Activated CD8-positive, alpha-beta memory T cell treated with anti-CD3 and anti-CD28 coated beads for 24 hours (primary cell): ENCODE measurements at places on chromosomes 12 and 14.

DNA sequence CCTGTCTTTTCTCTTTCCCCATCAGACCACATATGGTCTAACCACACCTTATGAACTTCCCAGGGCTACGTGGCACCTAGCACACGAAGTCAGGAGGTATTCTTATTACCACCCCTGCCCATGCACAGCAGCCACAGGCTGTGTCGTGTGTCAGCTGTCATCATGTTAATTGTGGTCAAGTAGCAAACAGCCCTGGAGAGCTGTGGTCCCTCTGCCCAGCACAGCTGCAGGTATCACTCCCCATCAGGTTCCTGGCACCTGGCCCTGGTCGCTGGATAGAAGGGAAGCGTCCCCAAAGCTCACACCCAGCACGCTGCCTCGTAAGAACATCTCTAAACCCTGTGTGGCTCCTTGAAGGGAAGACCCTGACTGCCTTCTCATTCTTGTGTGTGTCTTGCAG lies 45.4 kb downstream of the CLMN start:
- no peak for DNase-seq

- DNase-seq: no peak
Measured at GRCh38 chr14:77245820-77246219, 25.2 kb downstream of the NGB start.

- DNase-seq: no peak
Measured at GRCh38 chr14:79580906-79581305, 630.4 kb downstream of the DIO2 start.

GRCh38 chr12:32995623-32996022 lies 99.0 kb upstream of the PKP2 start:
- no peak for DNase-seq

- DNase-seq: no peak
Measured at GRCh38 chr14:73718418-73719251, 4.5 kb upstream of the PNMA1 start.

DNA sequence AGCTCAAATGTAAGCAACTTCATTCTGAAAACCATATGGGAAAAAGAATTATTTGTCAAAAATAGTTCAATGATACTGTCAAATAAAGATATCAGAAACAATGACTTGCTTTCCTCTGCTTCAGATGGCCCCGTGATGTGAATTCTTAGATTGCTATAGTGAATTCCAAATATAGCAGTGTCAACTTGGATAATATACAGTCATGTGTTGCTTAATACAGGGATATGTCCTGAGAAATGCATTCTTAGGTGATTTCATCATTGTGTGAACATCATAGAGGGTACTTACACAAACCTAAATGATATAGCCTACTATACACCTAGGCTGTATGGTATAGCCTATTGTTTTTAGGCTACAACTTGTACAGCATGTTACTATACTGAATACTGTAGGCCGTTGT lies 108.7 kb upstream of the MIS18BP1 start:
- no peak for DNase-seq

DNA sequence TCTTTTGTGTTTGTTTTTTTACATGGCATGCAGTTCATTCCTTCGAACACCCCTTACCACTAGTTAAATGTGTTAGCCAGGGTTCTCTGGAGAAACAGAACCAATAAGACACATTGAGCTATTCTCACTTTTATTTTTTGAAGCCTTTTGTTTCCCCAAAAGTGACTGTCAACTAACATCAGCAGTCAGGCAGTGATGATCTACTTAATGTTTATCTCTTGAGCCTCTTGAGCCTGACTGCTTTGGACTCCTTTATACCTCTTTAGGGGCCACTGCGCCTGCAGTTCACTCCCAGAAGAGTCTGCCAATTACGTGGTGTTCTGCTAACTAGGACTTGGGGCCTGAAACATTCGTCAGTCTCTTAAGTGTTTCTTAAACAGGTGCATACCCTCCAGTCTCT lies 163.7 kb upstream of the FLRT2 start:
- DNase-seq: no peak

- DNase-seq: no peak
Measured at GRCh38 chr12:101566318-101566717, 28.5 kb upstream of the MYBPC1 start.

- DNase-seq: no peak
Measured at GRCh38 chr12:91529829-91530228, 347.2 kb upstream of the DCN start.

DNA sequence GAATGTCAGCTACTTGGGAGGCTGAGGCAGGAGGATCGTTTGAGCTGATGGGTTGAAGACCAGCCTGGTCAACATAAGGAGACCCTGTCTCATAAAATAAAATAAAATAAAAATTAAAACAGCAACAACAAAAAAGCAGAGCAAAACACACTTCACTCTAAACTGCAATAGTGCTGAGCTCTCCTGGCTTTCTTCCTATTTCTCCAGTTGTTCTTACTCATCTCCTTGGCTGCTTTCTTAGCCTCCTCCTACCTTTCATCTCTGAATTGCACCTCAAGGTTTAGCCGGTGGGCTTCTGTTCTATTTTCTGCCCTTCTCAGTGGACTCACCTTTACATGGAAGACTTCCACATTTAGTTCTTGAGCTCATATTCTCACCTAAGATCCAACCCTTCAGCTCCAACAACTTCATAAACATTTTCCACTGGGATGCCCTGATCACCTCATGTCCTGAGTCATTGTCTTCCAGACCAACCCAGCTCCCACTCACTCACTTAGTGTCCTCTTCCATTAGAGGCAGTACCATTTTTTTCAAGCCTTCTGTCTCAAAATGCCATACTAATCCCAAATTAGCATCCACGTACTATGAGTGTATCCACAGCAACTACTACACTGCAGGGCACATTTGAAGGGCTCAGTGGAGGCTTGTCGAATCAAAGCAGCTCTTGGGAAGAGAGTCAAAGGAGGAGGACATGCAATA lies 41.2 kb upstream of the TMED10 start:
- DNase-seq: no peak

- DNase-seq: no peak
Measured at GRCh38 chr14:69796797-69797500, at the start of gene SLC10A1. TSS of gene SLC10A1 (minus strand) at chr14:69797241. CDS start at chr14:69797155, 86 bp downstream.

DNA sequence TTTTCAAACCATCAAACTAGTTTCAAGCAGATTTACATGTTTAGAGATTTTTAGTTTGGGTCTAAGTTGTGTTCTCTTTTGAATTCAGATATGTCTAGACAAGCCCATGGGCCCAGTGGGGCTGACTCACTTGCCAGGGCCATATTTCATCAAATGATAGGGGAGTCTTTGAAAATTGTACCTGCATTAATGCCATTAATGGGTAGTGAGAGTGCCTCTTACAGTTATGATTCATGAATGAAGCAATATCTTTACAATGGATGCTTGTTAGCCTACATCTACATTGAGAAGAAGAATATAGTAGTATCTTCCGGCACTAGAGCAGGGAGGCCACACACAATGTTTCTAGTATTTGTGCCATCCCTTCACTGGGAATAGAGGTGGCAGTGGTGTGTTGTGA lies 174.2 kb upstream of the E2F7 start:
- no peak for DNase-seq
